ENCODE measurements at places on chromosomes 2 and 18. TPM values are rescaled to one million over a fixed set of nuclear protein-coding genes. Genes with fewer than 3 reads are reported as not detected.
A peak's percentile ranks its signal among the peaks of the same experiment; 100 is the strongest.

LCT gene
- total RNA-seq: under 0.01 TPM

MYO1B gene
- total RNA-seq: 137 TPM

RBKS gene
- 1.3 TPM for total RNA-seq

DCDC2C gene
- total RNA-seq: not detected

- DNase-seq: no peak
Measured at GRCh38 chr2:113328043-113328442, 49.3 kb upstream of the PAX8 start.

GRCh38 chr2:47568164-47568850 is 165.4 kb downstream of the MSH2 start:
- DNase-seq: no peak

- DNase-seq: no peak
Measured at GRCh38 chr2:118014492-118014824, 588 bp upstream of the CCDC93 start.

DNA sequence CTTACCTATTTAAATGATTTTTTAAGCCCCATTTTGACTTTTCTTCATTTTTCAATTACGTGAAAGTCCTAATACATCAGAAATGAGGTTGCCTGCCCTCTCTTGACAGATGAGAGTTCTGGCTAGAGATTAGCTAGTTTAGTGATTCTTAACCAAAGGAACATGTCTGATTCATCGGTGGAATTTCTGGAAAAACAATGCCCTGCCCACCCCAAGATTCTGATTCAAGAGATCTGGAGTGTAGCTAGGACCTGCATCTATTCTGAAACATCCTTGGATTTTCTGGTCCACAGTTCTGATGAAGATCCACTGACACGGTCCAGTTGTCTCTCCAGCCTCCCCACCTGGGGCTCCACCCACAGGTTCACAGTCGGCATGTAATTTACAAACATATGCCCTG is 111.2 kb downstream of the KLF7 start:
- no peak for DNase-seq

DNA sequence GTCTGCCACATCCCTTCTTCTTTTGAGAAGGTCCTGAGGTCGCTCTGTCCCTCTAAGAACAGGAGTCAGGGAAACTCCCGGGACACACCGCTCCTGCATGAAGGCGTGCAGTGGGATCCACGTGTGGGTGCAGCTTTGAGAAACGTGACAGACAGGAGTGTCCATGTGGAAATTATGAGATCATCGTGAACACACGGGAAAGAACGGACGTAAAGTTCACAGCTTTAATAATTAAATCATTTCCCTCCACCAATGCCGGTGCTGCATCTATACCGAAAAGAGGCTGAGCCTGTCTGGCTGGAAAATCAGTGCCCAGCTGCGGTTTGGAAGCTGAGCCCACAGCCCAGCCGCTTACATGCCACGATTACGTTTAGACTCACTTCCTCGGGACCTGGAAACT is 372.4 kb upstream of the SALL3 start:
- no peak for DNase-seq

DNA sequence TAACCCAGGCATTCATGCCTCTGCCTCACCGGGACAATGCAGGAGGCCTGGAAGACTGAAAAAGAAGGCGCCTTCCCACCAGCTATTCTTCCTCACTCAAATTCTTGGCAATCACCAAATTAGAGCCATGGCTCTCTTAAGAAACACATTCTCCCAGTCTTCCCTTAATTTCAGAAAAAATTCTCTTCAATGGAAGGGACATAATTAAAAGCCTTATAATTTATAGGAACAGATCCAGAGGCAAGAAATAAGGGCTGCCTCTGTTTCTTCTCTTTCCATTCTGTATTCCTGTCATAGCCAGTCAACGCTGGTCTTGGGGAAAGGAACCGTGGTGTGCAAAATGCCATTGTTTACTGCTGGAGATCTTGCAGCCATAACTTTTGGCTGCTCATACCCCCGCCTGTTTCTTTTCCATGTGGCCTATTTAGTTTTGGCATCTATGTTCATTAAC is 32.8 kb downstream of the DTNA start:
- peak; percentile 27 for DNase-seq

All from fibroblast of villous mesenchyme (primary cell).